ENCODE measurements at places on chromosomes 4 and X.

DNA sequence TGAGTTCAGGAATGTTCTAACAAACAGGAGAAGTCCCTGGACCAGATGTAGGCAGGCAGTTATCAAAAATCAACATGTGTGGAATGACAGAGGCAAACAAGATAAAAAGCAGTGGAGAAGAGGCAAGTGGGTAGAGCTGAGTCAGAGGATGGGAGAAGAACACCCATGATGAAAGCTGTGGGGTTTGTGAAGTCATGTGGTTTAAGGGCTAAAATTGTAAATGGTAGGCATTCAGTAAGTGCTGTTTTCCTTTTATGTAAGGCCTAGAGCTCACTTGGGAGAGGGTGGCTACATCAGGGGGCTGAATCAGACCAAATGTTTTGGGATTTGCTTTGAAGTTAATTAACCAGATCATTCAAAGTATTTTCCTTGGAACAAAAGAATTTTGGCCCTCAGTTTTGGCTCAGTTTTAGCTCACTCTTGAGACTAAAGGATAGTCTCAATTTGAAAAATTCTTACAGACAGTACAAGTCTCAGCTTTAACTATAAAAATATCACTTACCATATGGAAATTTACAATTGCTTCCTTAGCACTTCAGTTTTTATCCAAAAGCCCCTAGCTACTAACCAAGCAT lies 114.5 kb upstream of the PCDH7 start:
- DNase-seq: no peak

DNA sequence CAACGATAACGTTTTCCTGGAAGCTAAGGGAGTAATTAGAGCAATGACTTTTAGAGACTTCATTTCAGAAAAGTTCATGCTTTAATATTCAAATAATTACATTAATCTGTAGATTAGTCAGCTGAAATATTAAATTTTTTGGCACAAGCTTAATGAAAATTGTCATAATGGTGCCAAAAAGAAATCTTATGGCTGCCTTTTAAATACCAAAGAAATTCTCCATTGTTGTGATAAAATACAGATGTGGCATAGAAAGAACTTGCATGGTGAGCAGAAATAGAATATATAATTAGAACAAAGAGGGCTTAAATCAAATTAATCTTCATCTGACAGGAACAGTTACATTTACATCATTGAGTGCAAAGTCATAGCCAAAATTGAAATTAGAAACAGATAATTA lies 263.5 kb downstream of the AFF2 start:
- no peak for DNase-seq

GRCh38 chr4:71941001-71941400 lies 90.8 kb upstream of the NPFFR2 start:
- no peak for DNase-seq

DNA sequence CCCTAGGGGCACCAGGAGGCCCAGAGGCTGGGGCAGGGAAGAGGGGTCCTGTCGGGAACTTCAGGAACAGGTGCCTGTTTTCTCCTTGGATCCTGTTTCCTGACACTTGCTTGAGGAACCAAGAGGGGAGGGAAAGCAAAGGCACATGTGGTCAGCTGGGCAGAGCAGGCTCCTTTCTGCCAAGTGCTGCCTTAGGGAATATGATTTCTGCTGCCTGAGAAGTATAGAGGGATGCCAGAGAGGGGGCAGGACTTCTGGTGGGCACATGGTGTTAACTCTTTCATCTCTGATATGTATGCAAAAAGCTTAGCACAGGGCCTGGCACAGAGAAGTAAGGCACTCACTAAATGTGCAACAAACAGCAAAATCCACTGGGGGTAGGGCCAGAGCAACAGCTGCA lies 51.2 kb upstream of the PJA1 start:
- no peak for DNase-seq

GRCh38 chr4:130416228-130416627 lies 1320.3 kb downstream of the C4orf33 start:
- no peak for DNase-seq

- no peak for DNase-seq
Measured at GRCh38 chr4:137432446-137433311, 99.6 kb downstream of the PCDH18 start.

Data from cortex of kidney (tissue), 1 donor.